ENCODE measurements at places on chromosomes 2 and 18. TPM values are rescaled to one million over a fixed set of nuclear protein-coding genes. Genes with fewer than 3 reads are reported as not detected.

GRCh38 chr2:42021464-42021863, 26.4 kb upstream of the PKDCC start:
- DNase-seq: no peak
- no peaks in the 10 kb centered on the region for H3K36me3 ChIP-seq
- peaks cover 14% of the 10 kb centered on the region for H3K4me1 ChIP-seq
- no peaks in the 10 kb centered on the region for H3K27me3 ChIP-seq
- H3K27ac ChIP-seq: no peak overlapping the region
- no peak overlapping the region for H3K4me3 ChIP-seq

DNA sequence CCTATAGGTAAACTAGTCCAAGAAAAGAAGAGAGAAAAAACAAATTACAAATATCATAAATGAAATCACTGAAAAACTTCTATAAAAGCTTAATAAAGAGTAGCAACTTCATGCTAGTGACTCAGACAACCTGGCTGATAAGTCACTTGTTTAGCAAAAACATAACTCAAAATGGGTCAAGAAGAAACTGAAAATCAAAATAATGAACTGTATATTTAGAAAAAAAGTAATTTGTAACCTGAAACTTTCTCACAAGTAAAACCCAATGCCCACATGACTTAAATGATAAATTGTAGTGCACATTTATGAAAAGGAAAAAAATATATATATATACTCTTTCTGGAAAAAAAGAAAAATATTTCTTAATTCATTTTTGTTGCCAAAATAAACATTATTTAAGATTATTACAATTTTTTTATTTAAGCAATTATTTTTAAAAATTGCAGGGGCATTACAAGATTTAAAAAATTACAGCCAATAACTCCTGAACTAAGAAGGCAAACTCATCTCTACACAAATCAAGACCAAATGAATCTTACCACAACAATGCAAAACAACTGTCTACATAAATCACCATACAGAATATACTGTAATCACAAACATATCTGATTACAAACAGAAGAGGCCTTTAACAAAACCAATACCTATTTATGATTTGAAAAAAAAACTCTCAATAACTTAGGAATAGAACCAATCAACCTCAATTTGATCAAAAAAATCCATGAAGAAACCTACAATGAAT, 406.3 kb downstream of the CDH7 start:
- H3K36me3 ChIP-seq: no peaks in the 10 kb centered on the region
- no peak overlapping the region for H3K4me3 ChIP-seq
- no peak overlapping the region for H3K27ac ChIP-seq
- no peak for DNase-seq
- no peaks in the 10 kb centered on the region for H3K27me3 ChIP-seq

DNA sequence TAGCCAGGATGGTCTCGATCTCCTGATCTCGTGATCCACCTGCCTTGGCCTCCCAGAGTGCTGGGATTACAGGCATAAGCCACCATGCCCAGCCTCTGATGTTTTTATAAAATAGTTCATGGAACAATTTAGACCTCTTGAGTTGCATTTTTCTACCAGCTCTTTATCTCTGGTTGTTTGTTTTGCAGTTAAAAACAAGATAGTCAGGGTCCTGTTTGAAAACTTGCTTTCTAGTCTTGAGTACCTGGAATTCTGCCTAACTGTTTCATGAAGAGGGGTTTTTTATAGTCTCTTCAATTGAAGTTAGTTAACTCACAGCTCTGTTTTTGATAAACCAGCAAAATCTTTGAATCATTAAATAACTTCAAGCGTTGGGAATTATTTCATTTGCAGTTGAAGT, 244.8 kb downstream of the PARD3B start:
- H3K4me1 ChIP-seq: no peaks in the 10 kb centered on the region
- no peak overlapping the region for H3K27ac ChIP-seq
- H3K4me3 ChIP-seq: no peak overlapping the region
- no peaks in the 10 kb centered on the region for H3K27me3 ChIP-seq
- H3K36me3 ChIP-seq: no peaks in the 10 kb centered on the region

DNA sequence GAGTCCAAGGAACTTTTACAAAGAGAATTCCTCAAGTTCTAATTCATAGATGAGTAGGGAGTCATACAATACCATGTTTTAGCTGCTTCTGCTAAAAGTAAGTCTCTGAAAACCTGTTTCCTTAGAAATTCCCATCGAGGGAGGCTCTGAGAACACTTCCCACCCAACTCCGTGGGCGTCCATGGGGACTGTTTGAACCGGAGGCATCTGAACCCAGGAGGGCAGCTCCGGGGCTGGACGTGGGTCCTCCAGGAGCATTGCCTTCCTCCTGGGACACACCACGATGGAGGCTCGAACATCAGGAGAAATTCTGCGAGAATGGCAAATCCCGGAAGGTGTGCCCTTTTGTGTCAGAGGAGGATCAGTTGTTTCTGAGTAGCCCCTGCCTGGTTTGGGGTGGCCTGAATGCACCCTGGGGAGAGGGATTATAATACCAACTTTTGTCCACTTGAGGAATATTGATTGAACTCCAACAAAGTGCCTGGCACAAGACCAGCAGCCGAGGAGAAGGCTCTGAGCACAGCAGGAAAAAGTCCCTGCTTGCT, 327.5 kb upstream of the SALL3 start:
- DNase-seq: no peak
- no peaks in the 10 kb centered on the region for H3K36me3 ChIP-seq
- H3K4me3 ChIP-seq: no peak overlapping the region
- H3K27me3 ChIP-seq: no peaks in the 10 kb centered on the region
- H3K27ac ChIP-seq: no peak overlapping the region
- no peaks in the 10 kb centered on the region for H3K4me1 ChIP-seq

DNA sequence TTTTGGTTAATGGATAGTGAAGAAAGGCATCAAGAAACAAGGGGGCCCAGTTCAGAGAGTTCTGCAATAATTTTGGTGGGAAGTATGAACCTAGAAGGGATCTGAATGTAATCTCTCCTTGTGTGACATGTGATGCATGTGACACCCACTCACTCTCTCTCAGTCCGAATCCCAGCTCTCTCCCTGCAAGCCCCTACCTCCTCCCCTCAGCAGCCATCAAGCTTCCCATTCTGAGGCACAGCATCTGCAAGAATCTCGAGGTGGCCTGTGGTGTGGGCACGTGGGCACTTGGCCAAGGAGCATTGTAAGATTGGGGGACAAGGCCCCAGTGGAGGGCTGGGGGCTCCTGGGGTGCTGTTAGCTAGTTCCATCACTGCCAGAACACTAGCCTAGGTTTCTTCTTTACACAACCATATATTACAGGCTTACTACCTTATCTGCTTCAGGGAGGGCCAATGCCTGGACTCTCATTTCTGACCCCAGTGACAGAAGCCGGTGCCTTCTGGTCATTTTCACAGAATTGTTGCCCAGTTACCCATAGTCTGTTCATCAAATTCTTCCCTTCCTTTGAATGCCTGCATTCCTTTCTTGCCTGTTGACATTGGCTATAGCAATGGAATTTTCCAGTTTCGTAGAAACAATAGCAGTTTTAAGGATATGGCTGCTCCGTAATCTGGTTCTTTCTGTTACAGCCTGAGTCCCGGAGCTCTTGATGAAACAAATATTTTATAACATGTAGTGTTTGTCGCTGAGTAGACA, 13.3 kb upstream of the LCLAT1 start:
- H3K27me3 ChIP-seq: no peaks in the 10 kb centered on the region
- no peaks in the 10 kb centered on the region for H3K4me1 ChIP-seq
- DNase-seq: no peak
- H3K36me3 ChIP-seq: no peaks in the 10 kb centered on the region
- H3K4me3 ChIP-seq: no peak overlapping the region

DNA sequence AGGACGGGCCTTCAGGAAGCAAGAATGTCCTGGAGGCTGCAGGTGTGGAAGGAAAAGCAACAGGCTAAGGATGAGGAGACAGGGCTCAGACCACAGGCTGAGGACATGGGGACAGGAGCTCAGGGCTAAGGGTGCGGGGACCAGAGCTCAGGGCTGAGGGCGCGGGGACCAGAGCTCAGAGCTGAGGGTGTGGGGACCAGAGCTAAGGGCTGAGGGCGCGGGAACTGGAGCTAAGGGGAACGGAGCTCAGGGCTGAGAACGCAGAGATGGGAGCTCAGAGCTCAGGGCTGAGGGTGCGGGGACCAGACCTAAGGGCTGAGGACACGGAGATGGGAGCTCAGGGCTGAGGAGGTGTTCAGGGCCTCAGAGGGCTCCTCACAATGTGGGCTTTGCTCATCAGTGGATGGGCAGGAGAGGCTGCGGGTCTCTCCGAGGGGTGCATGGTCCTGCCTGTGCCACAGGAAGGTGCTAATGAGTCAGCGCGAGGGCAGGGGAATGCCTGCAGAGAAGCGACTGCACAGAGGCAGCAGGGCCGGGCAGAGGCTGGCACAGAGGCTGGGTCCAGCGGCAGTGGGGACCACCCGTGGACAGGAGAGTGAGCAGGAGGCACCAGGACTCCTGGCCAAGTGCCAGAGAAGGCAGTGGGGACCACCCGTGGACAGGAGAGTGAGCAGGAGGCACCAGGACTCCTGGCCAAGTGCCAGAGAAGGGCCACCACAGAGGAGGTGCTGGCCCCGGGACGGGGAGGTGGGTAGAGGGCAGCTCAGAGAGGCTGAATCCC, 271.7 kb downstream of the TWIST2 start:
- H3K4me3 ChIP-seq: no peak overlapping the region
- H3K36me3 ChIP-seq: peaks cover 3% of the 10 kb centered on the region
- H3K27ac ChIP-seq: no peak overlapping the region
- DNase-seq: no peak

GRCh38 chr2:148903979-148904378, 29.0 kb downstream of the KIF5C start:
- no peaks in the 10 kb centered on the region for H3K27me3 ChIP-seq
- H3K36me3 ChIP-seq: no peaks in the 10 kb centered on the region
- H3K27ac ChIP-seq: no peak overlapping the region
- no peak for DNase-seq
- H3K4me3 ChIP-seq: no peak overlapping the region
- H3K4me1 ChIP-seq: no peaks in the 10 kb centered on the region

DNA sequence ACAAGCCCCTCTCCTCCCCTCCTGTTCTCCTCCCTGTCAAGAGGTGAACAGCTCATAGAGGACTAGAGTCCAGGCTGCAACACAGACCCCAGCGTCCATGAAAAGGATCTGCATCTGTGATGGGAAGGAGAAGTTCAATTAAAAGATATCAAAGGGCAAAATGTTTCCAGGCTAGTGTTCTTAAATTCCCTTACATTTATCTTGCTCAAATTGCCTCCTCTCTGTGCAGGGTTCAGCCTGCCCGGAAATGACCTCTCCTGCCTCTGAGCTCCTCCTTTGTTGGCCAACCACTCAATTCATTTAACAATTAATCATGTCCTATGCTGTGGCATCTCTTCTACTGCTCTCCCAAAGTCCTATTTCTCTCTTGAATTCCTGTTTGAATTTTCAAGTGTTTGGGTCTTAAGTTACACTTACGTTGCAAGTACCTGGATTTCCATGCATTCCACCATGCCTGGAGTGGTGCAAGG, 105.3 kb downstream of the TSN start:
- H3K4me1 ChIP-seq: no peaks in the 10 kb centered on the region
- no peaks in the 10 kb centered on the region for H3K36me3 ChIP-seq
- no peaks in the 10 kb centered on the region for H3K27me3 ChIP-seq
- H3K4me3 ChIP-seq: no peak overlapping the region

GRCh38 chr2:30611583-30611982, 164.5 kb downstream of the LCLAT1 start:
- no peak overlapping the region for H3K27ac ChIP-seq
- no peak overlapping the region for H3K4me3 ChIP-seq
- no peak for DNase-seq
- H3K36me3 ChIP-seq: no peaks in the 10 kb centered on the region
- no peaks in the 10 kb centered on the region for H3K27me3 ChIP-seq

GRCh38 chr2:198659096-198659870, 798.5 kb downstream of the SATB2 start:
- no peak overlapping the region for H3K27ac ChIP-seq
- DNase-seq: no peak
- H3K4me3 ChIP-seq: no peak overlapping the region

- H3K27me3 ChIP-seq: no peaks in the 10 kb centered on the region
- H3K4me3 ChIP-seq: no peak overlapping the region
- no peak overlapping the region for H3K27ac ChIP-seq
- DNase-seq: no peak
- H3K4me1 ChIP-seq: peaks cover 4% of the 10 kb centered on the region
Observed at GRCh38 chr2:173058097-173058496, 17.5 kb upstream of the MAP3K20 start.

- peak overlapping the region; percentile 64 for H3K4me3 ChIP-seq
- H3K27ac ChIP-seq: peak overlapping the region; percentile 61
- no peaks in the 10 kb centered on the region for H3K36me3 ChIP-seq
- no peaks in the 10 kb centered on the region for H3K27me3 ChIP-seq
- DNase-seq: no peak
- peaks cover 4% of the 10 kb centered on the region for H3K4me1 ChIP-seq
Observed at GRCh38 chr2:162072976-162073887, 783 bp downstream of the DPP4 start.

- no peaks in the 10 kb centered on the region for H3K36me3 ChIP-seq
- no peak for DNase-seq
- H3K4me3 ChIP-seq: no peak overlapping the region
- H3K4me1 ChIP-seq: no peaks in the 10 kb centered on the region
Observed at GRCh38 chr2:217184242-217184641, 324.4 kb upstream of the TNP1 start.

GRCh38 chr2:99153921-99154604, 679 bp downstream of the TSGA10 start:
- peak overlapping the region; percentile 76 for H3K27ac ChIP-seq
- H3K36me3 ChIP-seq: no peaks in the 10 kb centered on the region
- peak overlapping the region; percentile 53 for H3K4me3 ChIP-seq
- no peaks in the 10 kb centered on the region for H3K27me3 ChIP-seq

DNA sequence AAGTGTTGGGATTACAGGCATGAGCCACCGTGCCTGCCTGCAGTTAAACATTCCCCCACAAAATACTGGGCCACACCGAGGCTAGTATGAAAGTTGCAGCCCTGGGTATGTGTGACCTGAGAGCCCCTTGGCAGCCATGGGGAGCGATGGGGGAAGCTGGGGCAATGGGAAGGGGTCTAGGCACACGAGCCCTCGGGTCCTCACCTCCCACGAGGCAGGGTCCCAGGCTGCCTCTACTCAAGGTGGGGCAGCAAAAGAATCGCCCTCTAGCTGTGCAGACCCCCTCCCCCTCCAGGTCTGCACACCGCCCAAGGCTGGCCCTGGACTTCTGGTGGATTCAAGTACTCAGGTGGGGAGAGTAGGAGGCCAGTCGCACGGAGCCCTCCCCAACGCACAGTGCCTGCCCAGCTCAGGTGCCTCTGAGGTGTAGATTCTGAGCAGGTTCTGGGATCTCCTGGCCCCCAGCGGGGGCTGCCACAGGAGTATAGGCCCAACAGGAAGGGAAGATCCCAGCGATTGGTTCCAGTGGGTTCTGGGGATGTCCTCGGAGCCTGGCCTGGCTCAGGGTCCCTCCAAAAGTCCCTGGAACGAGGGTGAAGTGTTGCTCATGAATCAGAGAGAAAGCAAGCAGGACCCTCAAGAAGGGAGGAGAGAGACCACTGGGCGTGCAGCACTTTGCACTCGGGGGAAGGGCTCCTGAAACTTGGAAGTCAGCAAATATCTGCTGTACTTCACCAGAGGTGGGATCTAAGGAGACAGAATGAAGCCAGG, 2.6 kb downstream of the GPR35 start:
- peaks cover 12% of the 10 kb centered on the region for H3K4me1 ChIP-seq
- no peaks in the 10 kb centered on the region for H3K27me3 ChIP-seq
- H3K27ac ChIP-seq: no peak overlapping the region

Gene NCKAP5
- 8.8 TPM for total RNA-seq

Gene IL36RN
- total RNA-seq: 0.25 TPM

Gene SLC14A1
- 3.4 TPM for total RNA-seq

Gene CRYGD
- total RNA-seq: not detected

Gene ACTG2
- total RNA-seq: 413 TPM

Gene POLR1B
- total RNA-seq: 13.3 TPM

Gene PPP1R1C
- total RNA-seq: not detected

Gene CCDC85A
- total RNA-seq: 4.7 TPM

Gene METTL21A
- total RNA-seq: 7.6 TPM

Gene CRYBA2
- not detected for total RNA-seq

Gene WNT6
- 2.0 TPM for total RNA-seq

Gene NXPH2
- not detected for total RNA-seq
